ENCODE measurements at places on chromosomes 16 and 17.
A peak's percentile ranks its signal among the peaks of the same experiment; 100 is the strongest.

DNA sequence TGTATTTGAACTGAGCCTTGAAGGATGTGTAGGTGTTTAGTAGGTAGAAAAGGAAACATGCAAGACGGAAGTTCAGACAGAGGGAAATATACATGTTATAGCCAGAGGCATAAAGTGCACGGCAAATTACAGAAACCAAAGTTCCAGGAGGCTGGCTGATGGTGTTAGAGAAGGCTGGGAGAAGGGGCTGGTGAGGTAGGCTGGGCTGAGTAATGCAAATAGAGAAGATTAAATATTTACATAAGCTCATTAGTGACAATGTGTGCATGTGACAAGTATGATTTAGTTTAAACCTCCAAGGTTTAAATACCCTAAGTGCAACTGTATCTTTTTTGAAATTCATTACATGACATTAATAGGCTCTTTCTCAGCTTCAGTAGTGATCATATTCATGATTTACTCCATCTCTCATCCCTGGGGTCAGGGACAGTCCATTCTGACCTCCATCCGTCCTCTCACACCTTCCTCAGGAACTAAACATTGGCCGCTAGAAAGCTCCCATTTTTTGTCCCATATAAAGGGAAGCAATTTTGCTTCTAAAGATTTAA lies 399.8 kb upstream of the SALL1 start:
- no peak for DNase-seq

- no peak for DNase-seq
Observed at GRCh38 chr17:78840530-78840779, 159 bp downstream of the USP36 start.

DNA sequence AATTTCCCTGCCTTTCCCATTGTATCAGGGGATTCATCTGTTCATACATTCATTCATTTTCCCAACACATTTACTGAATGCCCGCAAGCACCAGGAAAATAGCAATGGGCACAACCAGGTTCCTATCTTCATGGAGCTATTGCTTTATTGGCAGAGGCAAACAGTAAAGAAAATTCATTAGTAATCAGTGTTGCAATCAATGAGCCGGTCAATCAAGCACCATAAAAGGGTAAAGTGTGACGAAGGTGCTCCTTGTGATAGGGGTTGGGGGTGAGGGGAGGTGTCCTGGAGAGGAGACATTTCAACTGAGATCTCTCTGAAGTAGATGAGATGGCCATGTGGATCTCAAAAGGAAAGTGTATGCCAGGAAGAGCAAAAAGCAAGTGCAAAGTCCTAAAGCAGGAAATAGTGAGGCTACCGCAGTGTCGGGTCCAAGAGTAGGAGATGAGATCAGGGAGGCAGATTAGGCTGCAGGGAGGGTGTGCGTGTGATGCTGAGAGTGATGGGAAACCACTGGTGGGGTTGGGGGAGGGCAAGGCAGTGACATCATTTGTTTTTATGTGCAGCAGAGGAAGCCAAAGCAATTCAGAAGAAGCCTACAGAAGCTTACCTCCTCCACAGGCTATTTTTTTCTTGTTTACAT lies 28.4 kb downstream of the CDH13 start:
- DNase-seq: peak; percentile 98

- no peak for DNase-seq
Observed at GRCh38 chr17:34230342-34230741, 24.7 kb upstream of the CCL2 start.

- no peak for DNase-seq
Observed at GRCh38 chr16:11620243-11621003, 33.7 kb upstream of the LITAF start.

DNA sequence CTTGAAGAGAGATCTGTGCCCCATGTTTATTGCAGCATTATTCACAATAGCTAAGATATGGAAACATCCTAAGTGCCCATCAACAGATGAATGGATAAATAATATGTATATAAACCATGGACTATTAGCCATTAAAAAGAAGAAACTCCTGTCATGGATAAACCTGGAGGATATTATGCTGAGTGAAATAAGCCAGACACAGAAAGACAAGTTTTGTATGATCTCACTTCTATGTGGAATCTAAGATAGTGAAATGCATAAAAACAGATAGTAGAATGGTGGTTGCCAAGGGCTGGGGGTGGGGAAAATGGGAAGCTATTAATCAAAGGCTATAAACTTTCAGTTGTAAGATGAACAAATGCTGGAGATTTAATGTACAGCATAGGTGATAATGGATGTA lies 19.9 kb upstream of the HEATR6 start:
- DNase-seq: no peak

- DNase-seq: peak; percentile 97
Observed at GRCh38 chr17:31318298-31318801, 3.1 kb downstream of the EVI2A start.

DNA sequence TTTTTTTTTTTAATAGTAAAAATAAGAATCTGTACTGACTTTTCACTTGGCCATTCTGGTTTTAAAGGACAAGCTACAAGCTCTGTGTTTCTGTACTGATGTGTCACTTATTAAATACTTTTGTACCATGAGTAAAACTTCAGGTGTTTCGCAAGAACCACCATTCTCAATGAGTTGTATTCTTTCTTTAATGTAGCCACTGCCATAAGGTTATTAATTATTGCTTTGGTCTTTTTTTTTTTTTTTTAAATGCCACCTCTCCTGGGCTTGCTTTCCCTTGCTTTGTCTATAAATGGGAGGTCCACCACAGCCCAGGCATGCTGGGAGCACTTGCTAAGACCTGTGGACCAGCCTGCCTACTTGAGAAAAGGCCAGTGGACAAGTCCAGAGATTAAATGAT lies 8.4 kb downstream of the ARL2BP start:
- peak; percentile 19 for DNase-seq

- no peak for DNase-seq
Observed at GRCh38 chr16:56861756-56862155, 3.3 kb upstream of the SLC12A3 start.

- peak; percentile 81 for DNase-seq
Observed at GRCh38 chr17:29855686-29856085, 74.3 kb downstream of the SSH2 start.

GRCh38 chr17:47177261-47177660 lies 11.8 kb downstream of the CDC27 start:
- no peak for DNase-seq

DNA sequence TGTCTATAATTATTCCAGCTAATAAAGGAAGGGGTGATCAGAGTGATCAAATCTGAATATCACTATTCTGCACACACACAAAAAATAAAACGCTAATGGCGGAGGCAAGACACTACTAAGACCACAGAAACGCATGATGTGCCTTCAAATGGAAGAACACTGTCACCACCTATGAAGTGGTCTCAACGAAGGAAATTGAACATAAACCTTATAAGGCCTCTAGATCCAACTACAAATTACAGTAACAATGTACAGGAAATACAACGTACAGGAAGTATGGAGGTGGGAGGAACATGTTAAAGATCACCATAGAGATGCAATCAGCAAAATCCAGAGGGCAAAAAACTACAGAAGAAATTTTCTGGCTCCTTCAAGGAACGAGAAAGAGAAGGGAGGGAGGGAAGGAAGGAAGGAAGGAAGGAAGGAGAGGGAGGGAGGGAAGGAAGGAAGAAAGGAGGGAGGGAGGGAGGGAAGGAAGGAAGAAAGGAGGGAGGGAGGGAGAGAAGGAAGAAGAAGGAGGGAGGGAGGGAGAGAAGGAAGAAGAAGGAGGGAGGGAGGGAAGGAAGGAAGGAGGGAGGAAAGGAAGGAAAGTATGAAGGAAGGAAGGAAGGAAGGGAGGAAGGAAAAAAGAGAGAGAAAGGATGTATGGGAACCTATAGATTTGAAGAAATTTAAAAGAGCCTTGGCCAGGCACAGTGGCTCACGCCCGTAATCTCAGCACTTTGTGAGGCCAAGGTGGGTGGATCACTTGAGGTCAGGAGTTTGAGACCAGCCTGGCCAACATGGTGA lies 3.1 kb upstream of the SGCA start:
- no peak for DNase-seq

DNA sequence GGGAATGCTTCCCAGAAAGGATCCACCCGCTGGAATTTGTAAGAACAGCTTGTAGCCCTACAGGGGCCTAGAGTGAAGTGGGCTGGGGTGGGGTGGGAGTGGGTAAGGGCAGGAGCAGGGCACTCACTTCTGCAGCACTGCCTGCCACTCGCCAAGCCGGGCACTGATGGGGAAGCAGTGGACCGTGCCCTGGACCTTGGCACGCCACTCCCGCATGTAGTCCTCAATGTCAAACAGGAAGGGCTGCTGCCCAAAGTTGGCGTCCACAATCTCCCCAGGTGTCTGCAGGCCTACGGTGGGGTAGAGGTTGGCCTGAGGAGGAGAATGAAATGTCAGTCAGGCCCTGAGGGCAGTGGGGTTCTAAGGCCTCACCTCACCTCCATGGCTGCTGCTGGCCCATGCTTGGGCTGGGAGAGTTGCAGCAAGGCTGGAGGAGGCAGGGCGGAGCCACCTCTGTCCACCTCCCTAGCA lies 15.7 kb upstream of the GFOD2 start:
- no peak for DNase-seq

DNA sequence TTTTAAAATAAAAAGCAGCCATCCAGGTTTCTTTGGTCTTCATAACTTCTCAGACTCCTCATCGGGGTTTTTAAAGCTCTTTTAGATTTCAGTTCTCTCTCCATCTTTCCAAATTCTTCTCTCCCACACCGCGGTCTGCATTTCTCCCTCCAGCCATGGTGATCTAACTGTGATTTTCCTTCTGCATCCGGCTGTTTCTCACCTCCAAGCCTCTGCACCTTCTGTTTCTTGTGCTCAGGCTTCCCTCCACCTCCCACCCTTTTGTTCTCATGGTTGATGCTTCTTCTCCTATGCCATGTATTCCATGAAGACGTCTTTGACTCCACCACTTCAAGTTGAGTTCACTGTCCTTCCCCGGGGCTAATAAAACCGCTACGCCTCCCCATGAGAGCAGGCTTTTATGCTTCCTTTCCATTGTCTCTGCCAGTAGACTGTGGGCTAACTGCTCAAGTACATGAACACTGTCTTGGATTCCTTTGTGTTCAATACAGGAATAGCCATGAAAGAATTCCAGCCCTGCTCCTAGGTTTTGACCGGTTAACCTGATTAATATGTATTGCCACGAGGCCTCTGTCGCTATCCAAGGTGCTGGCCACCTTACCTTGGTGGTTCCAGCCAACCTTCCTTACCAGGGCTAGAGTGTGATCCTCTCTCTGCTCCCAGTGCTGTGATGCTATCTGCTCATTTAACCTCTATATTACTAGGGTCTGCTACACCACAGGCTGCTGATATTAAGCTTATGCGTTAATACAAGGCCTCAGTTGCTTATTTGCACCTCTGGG lies 625.1 kb downstream of the HS3ST4 start:
- no peak for DNase-seq

GRCh38 chr17:63772801-63773271 lies 561 bp downstream of the CCDC47 start:
- DNase-seq: peak; percentile 56

DNA sequence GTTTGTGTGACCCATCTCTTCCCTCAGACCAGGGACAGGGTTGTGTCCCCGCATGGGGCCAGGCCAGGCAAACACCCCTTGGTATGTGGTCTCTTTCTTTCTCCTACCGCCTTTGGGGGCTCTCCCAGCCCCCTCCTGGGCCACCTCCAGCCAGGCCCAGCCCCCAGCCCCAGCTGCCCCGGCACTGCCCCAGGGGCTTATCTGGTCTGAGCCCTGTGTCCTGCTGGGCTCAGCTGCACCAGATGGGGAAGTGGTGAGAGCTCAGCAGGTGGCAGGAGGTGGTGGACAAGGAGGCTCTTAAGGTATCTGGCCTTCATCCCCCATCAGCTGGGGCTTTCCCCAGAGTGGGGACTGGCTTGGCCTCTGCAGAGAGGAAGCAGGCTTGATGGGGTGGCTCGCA lies 8.7 kb downstream of the ADAM11 start:
- no peak for DNase-seq

- no peak for DNase-seq
Observed at GRCh38 chr17:29138184-29138955, 41.8 kb downstream of the MYO18A start.

DNA sequence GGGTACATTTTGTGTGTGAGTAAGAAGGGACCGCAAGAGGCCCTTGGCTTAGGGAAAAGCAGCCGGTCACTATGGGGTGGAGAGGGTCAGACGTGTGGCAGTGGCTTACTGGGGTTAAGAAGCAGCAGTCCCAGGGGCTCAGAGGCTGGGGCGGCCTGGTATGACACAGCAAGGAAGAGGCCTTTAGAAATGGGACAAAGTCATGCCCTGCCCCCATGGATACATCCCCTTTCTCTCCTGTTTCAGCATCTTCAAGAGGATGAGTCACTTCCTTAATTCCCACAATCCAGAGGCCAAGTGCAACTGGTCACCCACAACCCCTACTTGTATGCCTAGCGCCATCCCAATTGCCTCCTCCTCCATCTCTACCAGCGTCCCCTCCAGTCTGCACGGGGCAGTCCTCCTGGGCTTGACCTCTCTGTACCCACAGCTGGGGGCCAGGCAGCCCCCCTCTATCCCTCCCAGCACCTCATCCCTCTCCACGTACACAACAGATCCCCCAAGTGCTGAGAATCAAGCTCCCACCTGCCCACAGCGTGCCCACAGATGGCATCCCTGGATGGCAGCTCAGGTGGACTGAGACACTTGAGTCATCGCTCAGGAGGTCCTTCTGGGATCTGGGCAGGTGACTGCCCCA lies 6.9 kb upstream of the EFTUD2 start:
- peak; percentile 83 for DNase-seq

- DNase-seq: no peak
Observed at GRCh38 chr17:61149862-61150362, 249.7 kb upstream of the TBX2 start.

DNA sequence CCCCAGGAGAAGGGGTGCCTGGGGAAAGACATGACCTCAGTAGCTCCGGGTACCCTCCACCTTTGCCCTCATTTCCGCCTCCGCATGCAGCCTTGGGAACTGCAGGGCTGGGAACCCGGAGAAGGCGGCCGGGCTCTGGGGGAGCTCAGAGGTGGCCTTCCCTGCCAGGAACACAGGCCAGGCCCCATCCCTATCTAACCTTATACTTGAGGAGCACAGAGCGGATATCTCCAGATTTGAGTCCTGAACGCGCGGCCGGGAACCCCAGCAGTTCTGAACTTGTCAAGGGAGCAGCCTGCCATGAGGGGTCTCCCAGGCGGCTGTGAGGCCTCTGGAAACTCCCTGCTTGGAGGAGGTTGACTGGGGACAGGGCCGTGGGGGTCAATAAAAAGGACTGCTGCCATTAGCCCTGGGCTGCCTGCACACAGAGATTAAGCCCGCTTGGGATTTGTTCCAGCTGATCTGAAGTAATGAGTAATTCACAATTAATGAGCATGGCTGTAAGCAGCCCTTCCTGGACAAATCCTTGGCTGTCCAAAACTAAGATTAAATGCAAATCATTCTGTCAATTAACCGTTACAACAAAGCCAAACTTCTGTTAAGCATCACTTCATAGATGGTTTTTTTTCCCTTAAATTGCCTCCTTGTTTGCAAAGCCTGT lies 26.3 kb upstream of the METRNL start:
- no peak for DNase-seq

DNA sequence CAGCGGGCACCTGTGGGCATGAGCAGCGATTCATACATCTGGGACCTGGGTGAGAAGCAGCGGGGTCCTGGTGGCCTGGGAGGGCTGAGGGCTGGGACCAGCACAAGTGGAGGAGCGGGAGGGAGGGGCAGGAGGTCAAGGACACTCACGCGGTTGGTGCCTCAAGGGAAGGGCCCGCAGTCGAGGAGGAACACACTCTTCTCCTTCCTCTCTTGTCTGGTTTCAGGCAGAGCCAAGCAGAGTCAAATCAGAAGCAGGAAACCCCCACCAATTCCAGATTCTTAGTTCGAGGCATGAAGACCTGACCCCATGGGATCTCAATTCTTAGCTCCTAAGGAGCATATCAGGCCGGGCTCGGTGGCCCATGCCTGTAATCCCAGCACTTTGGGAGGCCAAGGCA lies 15.7 kb downstream of the DNAI2 start:
- no peak for DNase-seq

Data from iris pigment epithelial cell (primary cell).